Esophagus muscularis mucosa (tissue), 4 donors: ENCODE measurements at places on chromosomes 3 and 15. TPM values are rescaled to one million over a fixed set of nuclear protein-coding genes. Genes with fewer than 3 reads are reported as not detected.

Gene CHRNB4
- 0.34 TPM for total RNA-seq

Gene ISY1
- total RNA-seq: 26.7 TPM

DNA sequence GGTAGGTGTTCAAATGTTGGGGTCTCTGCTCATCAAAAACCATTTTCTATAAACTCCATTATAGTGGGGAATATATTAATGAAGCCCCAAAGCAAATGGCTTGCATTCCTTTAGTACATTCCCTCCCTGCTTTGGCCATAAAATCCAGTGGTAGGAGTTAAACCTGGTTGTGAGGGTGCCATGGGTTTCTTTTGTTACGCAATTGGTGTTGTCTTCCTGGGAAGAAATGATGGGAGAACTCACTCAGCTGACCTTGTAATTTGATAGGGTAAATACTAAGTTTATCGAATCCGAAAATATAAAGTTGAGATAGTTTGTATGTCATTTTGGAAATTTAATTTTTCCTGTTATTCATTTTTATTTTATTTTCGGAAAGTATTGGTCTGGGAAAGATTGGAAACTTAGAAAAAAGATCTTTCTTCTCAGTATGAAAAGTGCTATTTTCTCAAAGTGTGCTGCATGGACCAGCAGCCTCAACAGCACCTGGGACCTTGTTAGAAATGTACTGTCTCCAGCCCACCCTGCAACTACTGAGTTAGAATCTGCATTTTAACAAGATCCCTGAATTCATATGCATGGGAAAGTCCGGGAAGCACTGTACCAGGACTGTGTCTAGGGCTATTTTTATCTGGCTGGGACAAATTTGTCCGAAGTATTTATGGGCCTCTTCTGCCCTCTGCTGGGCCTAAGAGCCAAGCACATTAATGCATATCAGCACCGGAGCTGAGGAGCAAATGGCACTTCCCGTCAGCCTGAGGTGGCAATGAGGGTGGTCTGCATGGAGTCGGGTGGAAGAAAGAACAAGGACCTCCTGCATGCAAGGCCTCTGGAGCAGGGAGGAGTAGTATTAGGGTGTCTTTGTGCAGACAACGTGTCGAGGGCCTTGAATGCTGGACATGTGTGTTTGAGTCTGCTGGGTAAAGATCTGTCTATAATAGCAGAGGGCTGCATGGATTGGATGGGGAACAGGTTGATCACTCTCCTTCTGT lies 54.7 kb downstream of the FAM81A start:
- DNase-seq: no peak

- no peak for DNase-seq
Observed at GRCh38 chr3:140736863-140737460, 59.1 kb downstream of the TRIM42 start.
